ENCODE measurements at places on chromosomes 1 and 21. TPM values are rescaled to one million over a fixed set of nuclear protein-coding genes. Genes with fewer than 3 reads are reported as not detected.

GRCh38 chr1:76021846-76022245 is 52.7 kb upstream of the ST6GALNAC3 start:
- DNase-seq, result no peak

DNA sequence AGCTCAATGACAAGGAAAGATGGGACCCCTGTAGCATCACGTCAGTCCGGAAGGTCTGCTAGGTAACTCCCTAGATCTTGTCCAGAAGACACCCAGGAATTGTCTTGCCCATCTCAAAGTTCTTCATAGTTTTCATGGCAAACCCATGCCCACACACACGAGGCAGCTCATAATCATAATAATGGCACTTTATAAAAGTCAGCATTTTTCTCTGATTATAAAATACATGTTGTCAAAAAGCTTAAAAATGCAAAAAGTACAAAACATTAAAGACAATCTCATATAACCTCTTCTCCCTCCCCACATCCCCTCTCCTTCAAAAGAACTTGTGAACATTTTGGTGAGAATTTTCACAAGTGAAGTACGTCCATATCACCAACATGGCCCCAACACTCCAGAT is 30.8 kb downstream of the EPHX1 start:
- no peak for DNase-seq

DNA sequence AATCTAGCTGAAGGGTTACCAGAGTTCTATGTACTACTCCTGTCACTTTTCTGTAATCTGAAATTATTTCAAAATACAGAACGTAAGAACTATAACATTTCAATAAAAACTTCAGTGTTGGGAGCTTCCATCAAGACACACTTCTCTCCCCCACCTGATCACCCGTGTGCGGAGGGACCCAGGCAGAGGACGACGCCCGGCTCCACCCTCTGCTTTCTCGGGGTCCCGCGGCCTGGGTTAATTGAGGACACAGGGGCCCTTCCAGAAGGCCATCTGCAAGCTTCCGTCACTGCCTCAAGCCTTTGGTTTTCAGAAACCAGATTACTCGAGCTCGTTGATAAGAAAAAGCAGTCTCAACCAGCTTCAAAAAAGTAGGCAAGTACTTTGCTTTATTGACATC is 27.8 kb downstream of the RIPK4 start:
- no peak for DNase-seq

GRCh38 chr1:210374600-210374953 is 45.9 kb downstream of the HHAT start:
- no peak for DNase-seq

Gene ANKRD34A
- total RNA-seq, result 0.69 TPM

DNA sequence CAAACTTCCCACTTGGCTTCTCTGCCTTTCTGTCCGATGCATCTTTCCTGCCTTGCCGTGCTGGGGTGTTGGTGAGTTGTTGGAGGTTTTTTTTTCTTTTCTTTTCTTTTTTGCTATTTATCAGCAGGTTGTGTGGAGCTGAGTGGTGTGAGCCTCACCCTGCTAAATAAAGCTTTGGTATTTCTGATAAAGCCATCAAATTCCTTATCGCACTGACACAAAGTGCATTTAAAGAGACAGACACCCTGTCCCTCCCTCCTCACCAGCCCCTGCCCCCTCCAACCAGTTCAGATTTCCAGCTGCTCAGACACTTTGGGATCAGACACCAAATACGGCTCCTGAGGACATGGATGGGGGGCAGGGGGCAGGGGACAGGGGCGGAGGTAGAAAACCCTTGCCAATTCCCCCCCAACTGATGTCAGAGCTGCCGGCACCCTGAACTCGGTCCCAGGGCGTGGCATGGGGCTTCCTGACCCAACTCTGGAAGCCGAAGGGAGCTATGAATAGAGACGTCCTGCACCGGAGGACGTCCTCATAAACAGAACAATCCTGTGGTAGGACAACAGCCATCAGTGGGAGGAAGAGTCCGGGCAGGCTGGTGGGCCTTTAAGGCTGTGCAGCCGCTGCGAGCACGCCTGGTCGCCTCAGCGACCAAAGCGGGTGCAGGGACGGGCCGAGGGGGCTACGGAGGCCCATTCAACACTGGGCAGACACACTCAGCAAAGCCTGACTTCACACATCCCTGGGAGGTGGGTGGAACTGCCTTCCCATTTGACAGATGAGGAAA is 79.0 kb downstream of the CASZ1 start:
- DNase-seq, result no peak

Gene C1orf210
- total RNA-seq, result not detected

Gene ACTL8
- total RNA-seq, result 0.08 TPM

- peak; percentile 62 for DNase-seq
Measured at GRCh38 chr1:54107131-54107530, 45.7 kb downstream of the CDCP2 start.

DNA sequence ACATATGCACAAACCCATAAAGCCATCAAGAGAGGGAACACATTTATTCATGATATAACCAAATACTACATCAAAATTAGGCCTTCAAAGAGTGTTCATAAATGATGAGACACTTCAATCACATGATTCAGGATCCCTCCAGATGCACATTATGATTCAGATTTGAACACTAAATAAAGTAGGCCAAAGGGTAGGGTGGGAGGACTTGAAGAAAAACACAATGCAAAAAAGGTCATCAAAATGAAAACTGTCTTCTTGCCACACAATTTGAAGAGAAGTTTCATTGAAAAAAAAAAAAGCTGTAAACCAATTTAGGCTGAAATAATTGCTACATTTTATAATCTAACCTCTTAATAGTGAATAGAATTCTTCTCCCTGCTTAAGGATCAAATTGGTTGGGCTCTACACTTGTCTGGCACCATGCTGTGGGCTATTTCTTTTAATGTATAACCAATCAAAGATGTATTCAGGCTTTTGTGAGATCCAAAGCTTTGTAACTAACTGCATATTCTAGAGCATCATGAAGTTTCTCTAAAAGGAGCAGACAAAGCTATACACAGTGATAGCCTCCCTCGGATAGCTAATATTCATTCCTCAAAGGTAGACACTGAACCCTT is 58.1 kb downstream of the ZSWIM5 start:
- DNase-seq, result no peak

Gene RNF186
- total RNA-seq, result 0.73 TPM

Measured in SJCRH30 (cell line).